ENCODE measurements at places on chromosomes 12 and 14.

- no peak for DNase-seq
These were observed 23.2 kb downstream of the TIMELESS start for GRCh38 chr12:56425940-56426438.

GRCh38 chr12:56071648-56072047, 8.3 kb upstream of the ERBB3 start:
- DNase-seq, result no peak

- no peak for DNase-seq
These were observed 24.4 kb upstream of the FRMD6 start for GRCh38 chr14:51627313-51627712.

DNA sequence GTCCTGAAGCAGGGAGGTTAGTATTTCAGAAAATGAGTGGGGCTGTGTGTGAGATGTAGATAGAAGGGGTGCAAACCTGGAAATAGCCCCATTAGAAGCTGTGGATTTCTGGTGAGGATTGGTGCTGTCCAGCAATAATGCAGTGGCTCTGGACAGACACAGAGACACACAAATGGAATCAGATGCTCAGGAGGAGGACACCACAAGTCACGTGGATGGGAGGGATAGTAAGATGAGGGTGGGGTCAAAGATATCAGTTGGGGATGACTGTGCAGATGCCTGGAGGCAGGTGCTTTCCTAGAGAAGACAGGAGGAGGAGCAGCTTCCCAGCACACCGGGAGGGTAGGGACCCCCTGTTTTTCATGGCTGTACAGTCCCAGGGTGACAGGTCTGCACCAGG, 136.5 kb downstream of the PLXNC1 start:
- DNase-seq, result no peak

DNA sequence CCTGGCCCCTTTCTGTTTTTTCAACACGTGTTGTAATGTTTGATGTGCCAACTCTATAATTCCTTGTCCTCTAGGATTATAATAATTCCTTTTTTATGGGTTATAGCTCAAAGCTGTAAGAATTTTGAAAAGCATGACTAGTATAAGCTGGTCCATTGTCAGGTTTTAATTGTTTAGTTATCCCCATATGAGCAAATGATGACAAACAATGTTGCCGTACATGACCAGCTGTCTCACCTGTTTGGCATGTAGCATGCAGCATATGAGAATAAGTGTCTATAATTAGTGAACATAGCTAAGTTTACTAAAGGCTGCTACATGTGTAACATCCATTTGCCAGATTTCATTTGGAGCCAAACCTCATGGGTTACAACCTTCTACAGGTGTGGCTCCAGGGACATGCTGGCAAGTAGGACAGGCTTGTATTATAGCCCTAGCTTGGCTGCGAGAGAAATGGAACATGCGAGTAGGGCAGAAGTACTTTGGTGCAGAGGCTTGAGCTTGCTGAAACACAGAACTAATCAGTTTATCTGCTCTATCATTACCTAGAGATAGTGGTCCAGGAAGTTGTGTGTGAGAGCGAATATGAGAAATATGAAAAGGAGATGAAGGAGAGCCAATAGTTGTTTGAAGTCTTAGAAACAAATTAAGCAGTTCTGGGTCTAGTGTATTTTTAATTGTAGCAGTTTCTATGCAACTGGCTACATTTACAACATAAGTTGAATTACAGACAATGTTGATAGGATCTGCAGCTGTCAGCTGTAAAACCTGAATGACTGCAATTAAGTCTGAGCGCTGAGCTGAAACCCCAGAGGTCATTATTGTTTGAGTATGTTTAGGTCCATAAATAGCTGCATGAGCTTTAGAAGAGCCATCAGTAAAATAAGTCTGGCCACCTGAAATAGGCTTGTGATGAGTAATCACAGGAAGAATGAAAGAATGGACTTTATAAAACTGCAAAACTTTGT, 22.6 kb upstream of the MAPKAPK5 start:
- no peak for DNase-seq

DNA sequence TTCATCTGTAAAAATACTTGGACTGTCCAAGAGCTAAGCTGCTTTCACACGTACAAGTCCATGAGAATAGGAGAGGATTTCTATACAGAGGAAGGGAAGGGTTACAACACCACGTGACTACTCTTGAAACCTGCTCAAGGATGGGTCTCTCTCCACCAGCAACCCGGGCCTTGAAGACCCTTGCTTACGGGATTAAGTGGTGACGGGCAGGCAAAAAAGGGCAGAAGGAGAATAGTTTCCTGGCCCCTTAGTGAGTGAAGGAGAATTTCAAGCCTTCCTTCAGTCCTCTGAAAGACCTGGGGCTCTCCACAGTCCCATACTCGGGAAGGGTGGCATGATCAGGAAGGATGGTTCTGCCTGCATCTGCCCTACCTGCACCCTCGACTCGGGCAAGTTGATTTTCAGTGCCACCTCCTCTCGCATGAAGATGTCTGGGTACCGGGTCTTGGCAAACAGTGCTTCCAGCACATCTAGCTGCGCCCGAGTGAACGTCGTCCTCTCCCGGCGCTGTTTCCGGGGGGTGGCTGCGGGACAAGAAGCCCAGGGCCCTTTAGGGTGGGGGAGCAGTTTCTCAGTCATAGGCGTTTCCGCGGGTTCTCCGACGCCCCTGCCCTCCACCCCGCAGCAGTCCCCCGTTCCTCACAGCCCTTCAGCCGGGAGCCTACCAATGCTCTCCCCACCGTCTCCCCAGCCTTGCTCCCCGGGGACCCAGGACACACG, 6.3 kb downstream of the OTX2 start:
- no peak for DNase-seq
